ENCODE measurements at places on chromosomes 4 and X. TPM values are rescaled to one million over a fixed set of nuclear protein-coding genes. Genes with fewer than 3 reads are reported as not detected.
A peak's percentile ranks its signal among the peaks of the same experiment; 100 is the strongest.

DNA sequence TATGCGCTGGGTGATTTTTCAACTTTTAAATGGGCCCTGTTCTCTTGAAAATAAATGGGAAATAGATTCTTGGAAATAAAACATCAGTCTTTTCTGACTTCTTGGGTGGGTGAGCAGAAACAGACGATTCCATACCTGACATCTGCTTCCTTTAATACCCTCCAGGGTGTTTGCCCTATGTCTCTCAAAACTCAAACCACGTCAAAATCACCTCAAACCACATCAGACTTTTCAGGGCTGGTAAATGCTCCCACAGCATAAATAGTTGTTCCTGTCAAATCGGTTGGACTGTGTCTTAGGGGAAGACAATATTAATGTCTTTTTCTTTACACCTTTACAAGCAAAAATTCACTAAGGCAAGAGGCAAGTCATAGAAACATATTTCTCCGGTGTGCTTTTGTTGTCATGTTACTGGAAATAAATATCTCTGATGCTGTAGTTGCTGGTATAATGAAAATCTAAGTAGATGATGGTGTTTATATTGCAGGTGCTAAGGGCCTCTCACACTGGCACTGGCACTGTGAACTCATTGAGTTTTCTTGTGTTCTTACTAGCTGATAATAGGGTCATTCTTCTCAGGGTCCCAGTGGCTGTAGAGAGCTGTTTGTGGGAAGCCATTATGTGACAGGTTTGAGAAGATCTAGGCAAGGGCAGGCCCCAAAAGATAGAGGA lies 380.4 kb downstream of the RAPGEF2 start:
- no peak for DNase-seq

- DNase-seq: no peak
Measured at GRCh38 chr4:186676531-186677161, 47.0 kb downstream of the FAT1 start.

DNA sequence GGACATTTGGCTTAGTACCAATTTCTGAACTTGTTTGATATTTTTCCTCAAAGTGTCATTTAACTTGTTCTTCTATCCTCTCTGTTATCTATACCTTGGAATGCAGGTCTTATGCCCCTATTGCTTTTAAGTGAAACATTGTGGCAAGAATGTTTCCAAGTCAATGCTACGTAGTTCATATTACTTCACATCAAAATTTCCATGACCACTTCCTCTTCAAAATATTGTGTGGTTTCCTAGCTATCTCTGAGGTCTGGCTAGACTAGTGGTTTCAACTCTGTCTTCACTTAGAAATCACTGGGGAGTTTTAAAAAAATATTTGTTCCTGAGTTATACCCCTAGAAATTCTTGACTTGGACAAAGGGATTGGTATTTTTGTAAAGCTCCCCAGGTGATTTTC lies 20.2 kb upstream of the RASGEF1B start:
- DNase-seq: no peak

The CTAG1B gene
- not detected for total RNA-seq

- no peak for DNase-seq
Measured at GRCh38 chr4:3873408-3874027, 107.3 kb downstream of the ADRA2C start.

DNA sequence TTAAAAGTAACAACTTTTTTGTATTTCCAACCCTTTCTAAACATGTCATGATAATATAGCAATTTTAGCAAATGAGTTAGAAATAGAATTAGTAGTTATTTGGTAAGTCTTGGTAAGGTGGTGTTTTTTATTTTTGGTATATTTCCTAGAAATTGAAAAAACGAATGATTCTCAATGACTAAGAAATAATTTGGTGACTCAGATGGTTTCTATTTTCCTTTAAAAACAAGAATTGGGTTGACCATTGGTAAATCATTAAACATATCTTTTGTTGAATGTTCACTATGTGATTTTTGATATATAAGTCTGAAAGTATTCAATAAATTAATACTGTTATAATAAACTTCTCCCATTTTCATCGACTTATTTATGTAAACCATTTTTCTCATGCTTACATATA lies 206.2 kb upstream of the BANK1 start:
- no peak for DNase-seq

The ATOH1 gene
- total RNA-seq: not detected

GRCh38 chr4:188727746-188728145 lies 588.5 kb downstream of the TRIML1 start:
- DNase-seq: no peak

The IL1RAPL1 gene
- not detected for total RNA-seq

GRCh38 chr4:48693856-48694574 lies 86.1 kb downstream of the FRYL start:
- no peak for DNase-seq

GRCh38 chr4:175827516-175827915 lies 15.5 kb upstream of the GPM6A start:
- DNase-seq: no peak

The BANK1 gene
- total RNA-seq: 0.07 TPM

DNA sequence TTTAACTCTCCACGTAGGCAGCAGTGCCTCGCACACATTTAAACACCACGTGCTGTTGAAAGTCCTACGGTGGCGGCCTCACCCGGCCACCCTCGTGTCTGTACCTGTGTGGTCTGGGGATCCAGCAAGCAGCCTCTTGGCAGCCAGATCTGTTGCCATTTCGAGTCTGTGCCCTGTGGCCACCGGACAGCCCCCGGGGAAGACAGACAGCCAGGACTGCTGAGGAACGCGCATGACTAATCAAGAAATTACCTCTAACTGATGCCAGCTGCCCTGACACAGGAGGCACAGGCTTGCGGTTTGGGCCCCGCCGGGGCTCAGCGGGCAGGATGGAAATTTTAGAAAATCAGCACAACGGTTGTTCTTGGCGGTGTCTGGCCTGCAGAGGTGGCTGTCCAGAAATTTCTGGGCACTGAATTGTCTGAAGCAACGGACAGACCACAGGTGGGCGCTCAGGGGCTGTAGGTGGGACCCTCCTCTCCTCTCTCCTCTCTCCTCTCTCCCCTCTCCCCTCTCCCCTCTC lies 15.6 kb upstream of the ASMTL start:
- DNase-seq: peak; percentile 93

DNA sequence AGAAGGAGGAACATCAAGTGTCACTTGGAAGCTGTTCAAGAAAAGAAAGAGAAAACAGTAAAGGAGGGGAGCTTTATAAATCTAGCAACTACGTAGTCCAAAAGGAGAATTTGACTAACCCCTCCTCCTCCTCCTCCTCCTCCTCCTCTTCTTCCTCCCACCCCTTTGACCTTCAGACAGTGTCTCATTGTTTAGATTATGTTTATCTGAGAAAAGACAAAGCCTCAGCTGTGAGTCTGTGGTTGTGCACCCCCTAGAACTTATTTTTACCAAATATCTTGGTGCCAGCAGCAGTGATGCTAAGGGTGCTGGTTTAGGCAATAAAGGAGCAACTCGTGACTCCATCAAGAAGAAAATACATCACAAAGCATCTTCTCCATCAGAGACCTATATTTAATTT lies 68.9 kb upstream of the BMP2K start:
- DNase-seq: no peak

DNA sequence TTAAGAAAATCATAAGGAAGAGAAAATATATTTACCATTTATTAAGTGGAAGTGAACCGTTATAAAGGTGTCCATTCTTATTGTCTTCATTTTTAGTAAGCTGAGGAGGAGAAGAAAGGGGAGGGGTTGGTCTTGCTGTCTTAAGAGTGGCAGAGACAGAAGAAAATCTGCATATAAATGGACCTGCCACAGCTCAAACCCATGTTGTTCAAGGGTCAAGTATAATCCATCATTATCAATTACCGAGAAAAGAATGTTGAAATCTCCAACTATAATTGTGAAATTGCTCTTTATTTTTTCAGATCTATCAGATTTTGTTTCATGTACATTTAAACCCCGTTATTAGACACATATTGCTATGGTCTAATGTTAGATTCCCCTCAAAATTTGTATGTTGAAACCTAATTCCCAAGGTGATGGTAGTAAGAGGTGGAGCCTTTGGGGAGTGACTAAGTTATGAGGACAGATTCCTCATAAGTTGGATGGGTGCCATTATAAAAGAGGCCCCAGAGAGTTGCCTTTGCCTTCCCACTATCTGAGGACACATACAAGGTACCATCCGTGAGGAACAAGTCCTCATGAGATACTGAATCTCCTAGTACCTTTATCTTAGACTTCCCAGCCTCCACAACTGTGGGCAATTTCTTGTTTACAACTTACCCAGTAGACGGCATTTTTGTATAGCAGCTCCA lies 58.5 kb upstream of the SMAD1 start:
- DNase-seq: no peak

DNA sequence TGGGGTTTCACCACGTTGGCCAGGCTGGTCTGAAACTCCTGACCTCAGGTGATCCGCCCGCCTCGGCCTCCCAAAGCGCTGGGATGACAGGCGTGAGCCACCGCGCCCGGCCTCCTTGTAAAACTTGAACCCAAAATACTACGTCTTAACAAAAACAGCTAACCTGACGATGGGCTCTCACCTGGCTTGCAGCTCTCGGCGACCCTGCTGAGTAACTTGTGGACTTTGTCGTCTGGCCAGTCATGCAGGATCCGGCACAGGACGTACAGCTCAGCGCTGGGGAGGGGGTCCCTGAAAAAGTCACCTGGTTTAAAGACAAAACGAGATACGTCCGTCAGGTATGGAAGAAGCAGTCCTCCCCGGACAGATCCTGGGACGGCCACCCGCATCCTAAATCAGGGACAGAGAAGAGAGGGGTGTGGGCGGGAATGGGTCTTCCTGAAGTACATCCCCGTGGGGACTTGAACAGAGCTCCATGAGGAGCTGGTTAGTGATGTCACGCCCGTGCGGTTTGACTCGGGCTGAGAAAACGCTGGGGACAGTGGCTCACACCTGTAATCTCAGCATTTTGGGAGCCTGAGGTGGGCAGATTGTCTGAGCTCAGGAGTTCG lies 20.7 kb upstream of the SLC25A6 start:
- no peak for DNase-seq

GRCh38 chr4:53929955-53930798 lies 134.2 kb downstream of the CHIC2 start:
- peak; percentile 83 for DNase-seq

The PAK3 gene
- total RNA-seq: 0.55 TPM

DNA sequence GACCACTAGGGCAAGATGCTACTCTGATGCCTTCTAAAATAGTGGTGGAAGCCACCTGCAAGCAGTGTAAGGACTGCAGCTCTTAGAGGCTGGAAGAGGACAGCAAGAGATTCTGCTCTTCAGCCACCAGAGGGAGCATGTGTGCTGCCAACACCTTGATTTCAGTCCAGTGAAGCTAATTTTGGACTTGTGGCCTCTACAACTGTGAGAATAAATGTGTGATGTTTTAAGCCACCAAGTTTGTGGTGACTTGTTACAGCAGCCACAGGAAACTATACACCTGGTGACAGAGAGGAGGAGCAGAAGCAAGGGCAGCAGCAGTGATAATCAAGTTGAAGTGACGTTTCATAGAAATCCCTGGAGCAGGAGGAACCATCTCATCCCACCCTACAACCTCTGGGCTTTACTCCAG lies 55.9 kb downstream of the FGFBP1 start:
- peak; percentile 57 for DNase-seq

The HERC6 gene
- total RNA-seq: 9.9 TPM

The GNRHR gene
- total RNA-seq: not detected

The WDR17 gene
- total RNA-seq: 1.4 TPM

DNA sequence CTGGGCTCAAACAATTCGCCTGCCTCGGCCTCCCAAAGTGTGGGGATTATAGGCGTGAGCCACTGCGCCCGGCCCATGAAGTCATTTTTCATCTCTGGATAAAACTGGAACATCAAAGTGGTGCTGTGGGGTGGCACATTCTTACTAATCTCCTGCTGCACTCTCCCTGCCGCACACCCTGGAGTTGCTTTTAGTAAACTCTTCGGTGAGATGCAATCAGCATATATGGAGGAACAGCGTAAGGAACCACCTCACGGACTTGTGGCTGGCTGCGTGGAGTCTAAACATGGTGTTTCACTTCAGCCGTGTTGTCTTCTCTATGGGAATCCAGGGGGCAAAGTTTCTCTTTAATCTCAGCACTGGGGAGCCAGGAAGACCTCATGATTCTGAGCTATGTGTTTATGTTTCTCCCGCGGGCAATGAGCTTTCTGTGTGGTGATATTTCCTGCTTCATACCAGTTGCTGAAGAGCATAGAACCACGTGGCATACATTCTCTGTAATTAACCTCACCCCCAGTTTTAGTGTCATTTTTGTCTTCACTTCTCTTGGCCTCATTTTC lies 2.1 kb upstream of the RHOH start:
- peak; percentile 74 for DNase-seq

DNA sequence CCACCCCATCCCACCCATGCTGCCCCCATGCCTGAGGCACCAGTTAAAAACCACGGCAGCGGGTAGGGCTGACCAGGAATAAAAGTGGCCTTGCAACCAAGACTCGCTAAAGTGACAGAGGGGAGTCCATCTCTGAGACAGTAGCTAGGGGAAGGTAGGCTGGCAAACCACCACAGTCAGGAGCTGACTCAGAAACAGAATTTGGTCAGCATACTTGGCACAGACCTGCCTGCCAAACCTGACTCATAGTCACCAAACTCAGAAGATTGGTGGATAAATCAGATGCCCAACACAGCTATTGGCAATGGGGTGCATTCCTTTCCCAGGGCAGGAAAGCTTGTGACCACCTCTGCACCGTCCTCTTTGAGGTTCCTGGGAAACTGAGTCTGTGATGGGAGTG lies 193.8 kb downstream of the BCOR start:
- DNase-seq: peak; percentile 29

The SSX1 gene
- not detected for total RNA-seq

DNA sequence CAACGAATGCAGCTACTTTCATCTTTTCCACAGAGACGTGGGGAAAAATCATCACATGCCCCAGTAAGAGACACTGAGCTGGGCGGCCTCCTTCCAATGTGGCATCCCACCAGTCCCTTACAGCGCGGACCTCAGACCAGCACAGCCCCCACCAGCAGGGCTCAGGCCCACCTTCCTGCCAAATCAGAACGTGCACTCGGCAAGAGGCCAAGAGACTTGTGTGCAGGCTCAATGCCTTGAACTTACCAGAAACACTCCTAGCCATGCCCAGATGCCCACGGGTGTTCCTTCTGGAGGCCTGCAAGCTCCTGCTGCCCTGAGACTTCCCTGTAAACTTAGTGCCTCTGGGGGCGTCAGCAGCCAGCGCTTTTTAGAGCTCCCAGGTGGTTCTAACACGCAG lies 31.2 kb downstream of the WDR1 start:
- peak; percentile 1 for DNase-seq

- no peak for DNase-seq
Measured at GRCh38 chrX:119477812-119478232, 9.6 kb downstream of the SLC25A5 start.

DNA sequence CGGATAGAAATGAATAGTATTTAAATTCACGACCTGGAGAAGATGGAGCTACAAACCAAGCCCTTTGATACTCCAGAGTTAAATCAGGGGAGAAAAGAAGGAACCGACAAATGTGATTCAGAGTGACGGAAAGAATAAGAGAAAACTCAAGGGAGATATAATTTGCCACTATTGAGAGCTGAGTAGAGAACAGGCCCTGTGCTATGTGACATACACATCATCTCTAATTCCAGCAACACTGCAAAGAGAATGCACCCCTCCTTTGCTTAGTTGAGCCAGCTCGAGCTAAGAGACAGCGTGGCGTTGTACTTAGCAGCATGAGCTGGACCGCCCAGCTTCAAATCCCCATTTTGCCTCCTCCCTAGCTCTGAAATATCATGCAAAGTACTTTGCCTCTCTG lies 266.4 kb upstream of the TENM3 start:
- DNase-seq: no peak
